ENCODE measurements at places on chromosomes 2 and 18.

GRCh38 chr2:2581331-2582159, 250.5 kb upstream of the MYT1L start:
- DNase-seq: no peak

DNA sequence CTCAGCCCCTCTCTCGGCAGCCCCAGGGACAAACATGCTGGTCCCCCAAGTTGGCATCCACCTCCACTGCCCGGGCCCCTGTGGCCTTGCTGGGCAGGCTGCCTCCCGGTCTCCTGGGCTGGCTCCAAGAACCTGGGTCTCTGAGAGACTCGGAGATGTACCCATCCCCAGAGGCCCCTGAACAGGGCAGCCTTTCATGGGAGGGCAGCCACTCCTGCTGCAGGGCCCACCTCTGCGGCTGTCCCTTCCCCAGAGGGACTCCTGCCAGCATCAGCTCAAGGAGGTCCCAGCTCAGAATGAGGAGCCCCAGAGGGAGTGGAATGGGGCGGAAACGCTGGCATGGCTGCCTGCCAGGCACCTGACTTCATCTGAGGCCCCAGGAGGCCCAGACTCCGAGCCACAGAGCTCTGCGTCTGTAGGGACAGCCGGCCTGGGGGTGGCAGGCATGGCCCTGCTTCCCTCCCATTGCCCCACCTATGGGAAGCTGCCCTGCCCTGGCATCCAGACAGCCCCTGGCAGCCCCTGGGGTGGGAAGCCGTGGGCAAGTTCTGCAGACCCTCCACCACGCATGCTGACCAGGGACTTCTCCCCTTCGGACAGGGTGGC, 857 bp upstream of the CROCC2 start:
- DNase-seq: no peak

GRCh38 chr18:34158881-34159690, 65.6 kb downstream of the NOL4 start:
- peak; percentile 72 for DNase-seq

- DNase-seq: no peak
These were observed 11.2 kb upstream of the IKZF2 start for GRCh38 chr2:213162516-213163118.

DNA sequence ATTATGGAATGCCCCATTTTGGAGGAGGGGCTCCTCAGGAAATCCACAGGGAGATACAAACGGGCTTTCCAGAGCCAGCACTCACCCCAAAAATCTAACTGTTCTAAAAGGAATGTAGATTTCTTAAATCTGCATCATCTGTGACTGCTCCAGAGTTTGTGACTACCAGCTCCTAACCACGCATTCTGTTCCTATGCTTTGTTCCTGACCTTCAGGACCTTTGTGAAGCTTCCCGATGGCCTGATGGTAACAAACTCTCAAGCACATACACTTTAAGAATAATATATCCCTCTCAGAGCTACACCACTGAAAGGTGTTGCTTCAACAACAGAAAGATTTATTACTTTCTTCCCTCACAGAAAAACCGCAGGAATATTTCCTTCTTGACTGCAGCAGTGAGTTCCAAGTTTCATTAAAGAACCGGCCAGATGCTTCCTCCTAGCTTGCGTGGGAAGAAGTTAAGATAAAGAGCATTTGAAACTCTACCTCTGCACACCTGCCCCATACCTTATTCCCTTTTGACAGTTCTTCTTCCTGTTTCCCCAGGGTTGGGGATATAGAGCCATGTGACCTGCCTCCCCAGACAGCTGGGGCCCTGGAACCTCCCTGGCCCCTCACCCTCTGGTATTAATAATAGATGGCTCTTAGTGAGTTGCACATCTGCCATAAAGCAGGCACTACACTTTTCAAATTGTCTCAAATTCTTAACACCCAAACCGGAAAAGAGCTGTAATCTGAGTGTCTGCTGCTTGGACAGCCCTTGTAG, 40.2 kb upstream of the EML4 start:
- no peak for DNase-seq

DNA sequence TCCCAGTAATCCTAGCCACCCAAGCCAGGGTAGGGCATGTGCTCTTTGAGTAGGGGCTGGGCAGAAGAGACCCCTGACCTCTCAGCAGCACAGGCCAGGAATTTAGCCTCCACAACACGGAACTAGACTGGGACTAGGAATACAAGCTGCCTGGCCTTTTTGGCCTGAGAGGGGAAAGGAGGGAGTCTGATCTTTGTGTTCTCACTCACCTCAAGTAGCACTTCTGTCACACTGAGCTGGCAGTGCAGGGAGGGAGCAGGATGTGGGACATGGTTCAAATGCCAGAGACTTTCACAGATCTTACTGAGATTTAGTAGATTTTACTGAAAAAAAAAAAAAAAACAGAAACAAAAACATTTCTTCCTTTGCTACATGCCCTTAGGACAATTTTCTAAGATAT, 395.2 kb downstream of the CMPK2 start:
- DNase-seq: no peak

DNA sequence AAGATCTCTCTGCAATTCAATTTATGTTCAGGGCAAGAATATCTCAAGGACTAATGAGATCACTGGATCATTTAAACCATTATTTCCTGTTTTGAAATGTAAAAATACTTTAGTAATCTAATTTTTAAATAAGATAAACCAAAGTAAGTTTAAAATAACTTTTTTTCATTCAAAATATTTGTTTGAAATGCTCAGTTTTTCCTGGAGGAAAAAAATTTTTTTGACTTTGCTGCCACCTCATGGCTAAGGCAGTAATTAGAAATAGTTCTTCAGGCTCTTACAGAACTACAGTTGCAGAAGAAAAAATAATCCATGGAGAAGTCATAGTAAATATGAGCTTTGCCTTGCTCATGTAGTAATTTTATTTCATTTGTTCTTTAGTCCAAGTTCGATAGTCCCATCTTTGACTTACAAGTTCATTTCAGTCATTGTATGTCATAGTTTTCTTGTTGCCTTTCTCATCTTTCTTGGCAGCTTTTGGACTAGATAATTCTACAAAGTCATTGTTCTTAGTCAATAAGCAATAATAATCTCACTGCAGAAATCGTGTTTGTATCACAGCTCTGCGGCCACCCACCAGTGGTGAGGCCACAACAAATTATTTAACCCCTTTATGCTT, 127.4 kb downstream of the DPP4 start:
- DNase-seq: no peak

DNA sequence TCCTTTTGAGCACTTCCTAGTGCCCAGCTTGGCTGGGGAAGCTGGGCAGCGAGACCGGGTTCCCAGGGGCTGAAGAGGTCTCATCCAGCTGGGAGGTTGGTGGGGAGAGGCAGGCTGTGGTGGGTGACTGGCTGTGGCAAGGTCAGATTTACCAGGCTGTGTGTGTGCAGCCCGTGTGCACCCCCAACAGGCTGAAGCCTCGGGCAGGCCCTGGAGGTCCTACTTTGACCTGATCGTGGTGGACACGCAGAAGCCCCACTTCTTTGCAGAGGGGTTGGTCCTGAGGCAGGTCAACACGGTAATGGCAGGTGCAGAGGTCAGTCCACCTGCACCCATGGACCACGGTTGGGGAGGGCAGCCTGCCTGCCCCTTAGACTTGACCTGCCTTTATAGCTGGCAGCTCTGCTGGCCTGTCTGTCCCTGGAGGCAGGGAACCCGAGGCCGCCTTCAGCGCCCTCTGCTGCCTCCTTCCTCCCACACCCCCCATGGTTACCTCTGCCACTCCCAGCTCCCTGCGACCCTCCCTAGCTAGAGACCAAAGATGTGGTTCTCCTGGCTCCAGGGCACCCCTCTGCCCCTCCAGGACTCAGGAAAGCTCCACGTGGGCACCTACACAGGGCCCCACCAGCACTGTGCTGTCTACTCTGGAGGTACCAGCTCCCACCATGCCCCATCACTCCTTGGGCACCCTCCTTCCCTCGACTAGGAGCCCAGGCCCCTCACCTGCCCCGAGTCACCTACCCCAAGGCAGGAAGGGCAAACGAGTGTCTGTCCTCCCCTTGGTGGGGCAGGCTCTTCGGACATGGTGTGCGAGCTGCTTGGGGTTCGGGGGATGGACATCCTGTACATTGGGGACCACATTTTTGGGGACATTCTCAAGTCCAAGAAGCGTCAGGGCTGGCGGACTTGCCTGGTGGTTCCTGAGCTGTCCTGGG, 4.0 kb downstream of the NT5DC4 start:
- no peak for DNase-seq

DNA sequence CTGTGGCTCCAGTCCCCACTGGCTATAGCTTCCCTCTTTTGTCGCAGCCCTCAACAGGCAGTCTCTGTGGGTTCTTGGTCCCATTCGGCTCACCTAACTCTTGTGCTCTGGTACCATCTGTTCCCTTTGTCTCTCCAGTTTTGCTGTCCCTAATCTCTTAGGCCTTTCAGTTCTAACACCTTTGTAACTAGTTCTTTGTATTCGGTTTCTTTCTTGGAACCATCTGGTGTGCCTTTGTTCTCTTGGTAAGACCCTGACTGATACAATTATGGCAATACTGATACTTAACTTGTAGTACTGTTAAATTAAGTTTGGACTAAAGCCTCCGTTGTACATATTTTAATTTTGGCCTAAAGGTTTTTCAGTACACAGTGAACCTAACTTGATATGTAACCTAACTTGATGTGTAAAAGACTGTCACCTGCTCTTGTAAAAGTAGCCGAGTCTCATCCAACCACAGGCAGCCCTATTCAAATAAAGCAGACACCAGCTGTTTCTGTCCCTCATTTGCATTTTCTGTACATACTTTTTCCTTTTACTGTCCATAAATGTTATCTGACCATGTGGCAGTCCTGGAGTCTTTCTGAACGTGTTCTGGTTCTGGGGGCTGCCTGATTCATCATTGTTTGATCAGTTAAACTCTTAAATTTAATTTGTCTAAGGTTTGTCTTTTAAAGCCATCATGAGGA, 4.8 kb upstream of the MRPL44 start:
- DNase-seq: no peak

DNA sequence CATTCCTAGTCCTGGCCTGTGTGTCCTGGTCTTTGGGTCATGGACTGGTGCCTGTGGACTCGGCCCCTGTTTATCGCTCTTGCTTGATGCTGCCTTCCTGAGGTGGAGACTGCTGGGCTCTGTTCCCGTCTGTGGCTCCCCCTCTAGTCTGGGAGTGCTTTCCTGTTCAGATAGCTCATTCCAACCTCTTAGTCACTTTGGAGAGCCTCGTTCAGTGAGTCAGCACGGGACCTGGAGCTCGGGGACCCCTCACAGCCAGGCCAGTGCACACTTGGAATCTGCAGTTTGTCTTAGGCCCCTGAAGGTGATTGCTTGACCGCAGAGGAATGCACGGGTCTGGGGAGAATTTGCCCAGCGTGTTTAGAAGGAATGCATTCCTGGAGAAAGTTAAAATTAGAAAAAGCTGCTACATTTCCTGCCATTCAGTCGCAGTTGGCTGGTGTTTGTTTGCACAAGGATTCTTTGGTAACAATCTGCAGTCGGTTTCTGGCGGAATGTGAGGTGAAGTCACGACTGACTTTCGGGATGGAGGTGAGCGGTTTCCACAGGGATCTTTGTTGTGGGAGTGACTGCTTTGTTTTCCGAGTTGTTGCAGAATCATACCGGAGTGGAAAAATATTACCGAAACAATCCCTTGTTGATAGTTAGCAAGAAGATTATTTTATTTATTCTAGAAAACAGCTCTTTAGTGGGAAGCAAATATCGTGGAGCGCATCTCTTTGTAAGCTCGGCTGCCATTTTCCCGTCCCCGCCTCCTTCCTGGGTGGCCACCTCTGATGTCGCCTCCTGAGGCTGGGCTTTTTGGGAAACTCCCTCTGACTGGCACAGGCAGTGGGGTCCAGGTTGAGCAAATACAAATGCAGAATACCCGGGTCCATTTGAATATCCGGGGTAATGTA, 29.6 kb downstream of the SH3BP4 start:
- no peak for DNase-seq

DNA sequence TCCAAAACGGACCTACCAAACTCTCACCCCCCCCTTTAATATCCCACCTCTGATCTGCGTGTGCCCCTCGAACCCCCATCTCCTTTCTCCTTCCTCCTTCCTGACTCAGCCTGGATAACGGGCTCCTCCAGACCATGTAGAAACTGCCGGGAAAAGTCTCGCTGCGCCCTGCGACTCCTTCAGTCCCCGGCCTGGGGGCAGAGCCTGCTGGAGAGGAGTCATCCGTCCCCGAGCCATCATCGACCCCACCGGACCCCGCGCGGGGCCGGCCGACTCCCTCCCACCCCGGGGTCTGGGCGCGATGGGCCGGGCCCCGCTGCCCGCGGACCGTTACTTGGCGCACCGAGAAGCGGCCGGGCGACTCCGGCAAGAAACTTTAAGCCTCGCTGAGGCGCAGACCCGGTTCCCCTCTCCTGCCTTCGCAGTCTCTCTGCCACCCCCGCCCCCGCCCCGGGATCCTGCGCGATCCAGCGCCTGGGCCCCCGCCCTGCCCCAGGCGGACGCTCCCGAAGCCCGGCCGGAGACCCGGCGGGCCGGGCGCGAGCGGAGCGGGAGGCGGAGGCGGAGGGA, 3.4 kb downstream of the ZEB2 start:
- no peak for DNase-seq

DNA sequence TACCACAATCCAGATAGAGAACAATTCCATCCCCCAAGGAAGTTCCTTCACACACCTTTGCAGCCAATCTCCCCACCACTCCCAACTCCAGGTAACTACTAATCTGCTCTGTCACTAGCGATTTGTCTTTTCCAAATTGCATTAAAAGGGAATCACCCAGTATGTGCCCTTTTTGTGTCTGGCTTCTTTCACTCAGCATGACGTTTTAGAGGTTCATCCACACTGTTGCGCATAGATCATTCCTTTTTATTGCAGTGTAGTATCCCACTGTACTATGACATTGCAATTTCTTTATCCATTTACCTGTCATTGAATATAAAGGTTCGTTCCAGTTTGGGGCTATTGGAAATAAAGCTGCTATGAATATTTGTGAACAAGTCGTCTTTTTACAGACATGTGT, 31.6 kb downstream of the TNS1 start:
- no peak for DNase-seq

DNA sequence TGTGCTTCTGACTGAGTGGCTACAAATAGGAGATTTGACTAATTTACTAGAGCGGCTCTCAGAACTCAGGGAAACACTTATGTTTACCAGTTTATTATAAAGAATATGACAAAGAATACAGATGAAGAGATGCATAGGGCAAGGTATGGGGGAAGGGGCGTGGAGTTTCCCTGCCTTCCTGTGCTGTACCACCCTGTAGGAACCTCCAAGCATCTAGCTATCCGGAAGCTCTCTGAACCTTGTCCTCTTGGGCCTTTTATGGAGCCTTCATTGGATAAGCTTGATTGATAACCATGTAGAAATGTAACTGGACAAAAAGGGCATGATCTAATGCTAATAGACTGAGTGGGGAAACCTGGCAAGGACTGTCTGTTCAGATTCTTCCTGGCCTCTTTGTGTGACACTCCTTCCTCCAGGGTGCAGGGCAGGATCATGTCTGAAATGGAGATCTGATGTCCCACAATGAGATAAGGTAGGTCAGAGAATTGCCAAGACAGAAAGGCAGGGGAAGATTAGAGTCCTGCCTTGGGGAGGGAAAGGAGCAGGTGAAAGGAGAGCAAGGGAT, 101.8 kb upstream of the NPAS2 start:
- DNase-seq: no peak

DNA sequence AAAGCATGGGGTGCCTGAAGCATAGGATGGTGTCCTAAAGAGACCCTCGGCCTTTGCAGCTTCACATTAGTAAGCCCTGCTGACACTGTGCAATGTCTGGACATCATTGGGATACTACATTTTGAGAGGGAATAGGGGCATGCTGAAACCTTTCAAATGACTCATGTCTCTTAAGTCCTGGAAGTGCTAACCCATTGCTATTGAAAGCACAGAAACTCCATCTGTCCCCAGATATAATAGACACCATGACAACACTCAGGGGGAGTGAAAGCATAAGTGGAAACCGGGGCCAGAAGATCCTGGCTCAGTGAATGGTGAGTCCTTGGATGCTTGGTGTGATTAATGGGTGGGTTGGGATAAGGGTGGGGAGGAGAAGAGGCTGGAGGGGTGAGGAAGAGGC, 595.5 kb upstream of the ID2 start:
- DNase-seq: no peak
